Activated naive CD4-positive, alpha-beta T cell treated with anti-CD3 and anti-CD28 coated beads, Interleukin-2, amount 50 U/mL, for 16 hours (primary cell): ENCODE measurements at places on chromosomes 12 and 14.

DNA sequence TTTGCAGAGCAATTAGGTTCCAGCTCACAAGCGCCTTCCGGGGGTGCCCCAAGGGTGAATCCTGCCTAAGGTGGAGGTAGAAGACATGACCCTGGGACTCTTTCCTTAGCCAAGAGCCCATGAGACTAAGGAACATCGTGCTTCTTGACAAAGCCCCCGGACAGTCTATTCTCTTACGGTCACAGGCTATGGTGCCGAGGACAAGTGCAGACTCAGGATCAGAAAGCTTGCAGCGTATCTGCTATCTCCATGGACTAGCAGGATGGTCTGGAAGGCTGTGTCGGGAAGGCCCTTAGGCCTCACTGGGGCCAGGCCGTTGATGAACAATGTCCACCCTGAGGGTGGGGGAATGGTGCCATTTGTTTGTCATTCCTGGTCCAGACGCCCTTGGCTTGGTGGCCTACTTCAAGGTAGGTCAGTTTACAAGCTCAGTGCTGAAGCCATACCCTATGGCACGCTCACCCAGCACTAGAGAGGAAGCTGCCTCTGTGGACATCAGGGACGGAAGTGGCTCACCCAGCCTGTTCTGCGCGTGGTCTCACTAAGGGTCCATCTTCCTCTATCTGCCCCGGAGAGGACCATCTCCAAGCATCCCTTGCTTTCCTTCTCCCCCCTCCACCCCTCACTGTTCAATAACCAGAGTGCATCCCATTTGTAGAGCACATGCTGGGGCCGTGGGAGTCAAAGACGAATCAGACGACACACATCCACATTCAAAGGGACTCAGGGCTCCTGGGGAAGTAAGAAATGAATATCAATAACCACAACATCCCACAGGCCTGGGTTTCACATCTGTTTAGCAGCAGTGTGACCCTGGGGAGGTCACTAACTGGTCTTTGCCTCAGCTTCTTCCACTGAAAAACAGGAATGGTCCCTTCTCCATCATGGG is 45.0 kb upstream of the IQSEC3 start:
- no peak for DNase-seq

- DNase-seq: no peak
Observed at GRCh38 chr14:58776516-58776915, 138.8 kb downstream of the DACT1 start.

- DNase-seq: no peak
Observed at GRCh38 chr14:56206596-56206995, 88.4 kb downstream of the PELI2 start.

GRCh38 chr14:22614240-22614799 is 16.2 kb downstream of the ABHD4 start:
- no peak for DNase-seq

DNA sequence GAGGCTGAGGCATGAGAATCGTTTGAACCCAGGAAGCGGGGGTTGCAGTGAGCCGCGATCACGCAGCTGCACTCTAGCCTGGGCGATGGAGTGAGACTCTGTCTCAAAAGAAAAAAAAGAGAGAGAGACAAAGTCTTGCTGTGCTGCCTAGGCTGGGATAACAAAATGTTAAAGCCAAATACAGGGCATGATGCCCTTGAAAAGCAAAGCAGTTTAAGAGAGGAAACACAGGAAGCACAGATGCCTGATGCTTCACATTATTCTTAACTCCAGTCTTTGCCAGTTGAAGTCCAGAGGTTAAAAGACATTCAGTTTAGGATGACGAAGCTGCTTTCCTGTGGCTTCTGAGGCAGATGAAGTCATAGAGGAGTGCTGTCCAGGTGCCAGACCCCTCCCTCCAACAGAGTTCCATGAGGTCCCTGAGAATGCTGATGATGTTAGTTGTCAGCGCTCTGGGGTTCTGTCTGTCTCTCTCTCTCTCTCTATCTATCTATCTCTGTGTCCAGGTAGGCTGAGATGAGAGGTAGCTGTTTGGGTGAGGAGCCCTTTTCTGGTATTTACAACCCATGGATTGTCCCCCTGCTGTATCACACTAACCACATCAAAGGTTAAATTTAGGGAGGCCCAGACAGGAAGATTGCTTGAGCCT is 4.9 kb upstream of the MRPL52 start:
- no peak for DNase-seq

DNA sequence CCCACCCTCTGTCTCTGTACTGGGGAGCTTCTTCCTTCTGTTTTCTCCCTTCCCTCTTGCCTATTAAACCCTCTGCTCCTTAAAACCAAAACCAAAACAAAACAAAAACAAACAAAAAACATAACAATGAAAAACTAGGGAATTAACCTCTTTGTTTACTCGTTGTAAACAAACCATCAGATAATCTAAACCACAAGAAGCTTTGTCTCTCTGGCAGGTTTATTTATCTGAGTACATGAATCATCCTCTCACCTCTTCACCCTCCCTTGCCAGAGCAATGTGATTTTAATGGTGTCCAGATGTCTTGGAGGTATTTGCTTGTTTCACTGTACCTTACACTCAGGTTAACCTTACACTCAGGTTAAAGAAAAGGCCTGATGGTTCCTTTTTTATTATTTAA is 66.1 kb downstream of the DYRK2 start:
- no peak for DNase-seq

DNA sequence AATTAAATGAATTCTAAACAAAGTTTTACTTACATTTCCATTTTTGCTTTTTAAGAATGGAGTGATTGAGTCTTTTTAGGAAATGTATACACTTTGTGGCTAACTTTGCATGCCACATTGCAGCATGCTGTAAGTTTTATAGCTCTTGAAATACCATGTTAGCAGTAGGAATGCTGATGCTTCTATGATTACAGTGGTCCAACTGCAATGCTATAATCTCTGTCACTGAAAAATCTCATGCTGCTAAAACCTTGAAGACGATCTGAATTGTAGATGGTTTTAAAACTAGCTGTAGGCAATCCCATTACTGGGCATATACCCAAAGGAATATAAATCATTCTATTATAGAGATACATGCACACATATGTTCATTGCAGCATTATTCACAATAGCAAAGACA is 127.6 kb downstream of the WIF1 start:
- no peak for DNase-seq

DNA sequence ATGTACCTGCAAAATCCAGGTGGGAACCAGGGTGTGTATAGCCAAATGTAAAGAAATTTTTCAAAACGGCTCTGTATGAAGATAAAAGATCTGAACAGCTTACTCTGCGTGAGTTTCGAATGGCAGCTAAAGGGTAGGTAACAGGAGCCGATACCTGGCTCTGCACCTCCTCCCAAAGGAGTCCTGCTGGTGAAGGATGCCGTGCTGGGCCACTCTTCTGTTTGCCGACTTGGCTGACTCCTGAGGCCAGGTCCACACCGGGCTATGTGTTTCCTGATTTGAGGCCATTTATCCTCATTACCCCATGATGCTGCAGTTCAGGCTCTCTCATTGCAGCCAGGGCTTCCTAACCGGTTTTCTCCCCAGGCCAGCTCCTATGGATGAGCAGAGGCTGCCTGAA is 244.6 kb downstream of the SLC41A2 start:
- no peak for DNase-seq

- DNase-seq: no peak
Observed at GRCh38 chr12:75888874-75889613, 142.5 kb downstream of the PHLDA1 start.

DNA sequence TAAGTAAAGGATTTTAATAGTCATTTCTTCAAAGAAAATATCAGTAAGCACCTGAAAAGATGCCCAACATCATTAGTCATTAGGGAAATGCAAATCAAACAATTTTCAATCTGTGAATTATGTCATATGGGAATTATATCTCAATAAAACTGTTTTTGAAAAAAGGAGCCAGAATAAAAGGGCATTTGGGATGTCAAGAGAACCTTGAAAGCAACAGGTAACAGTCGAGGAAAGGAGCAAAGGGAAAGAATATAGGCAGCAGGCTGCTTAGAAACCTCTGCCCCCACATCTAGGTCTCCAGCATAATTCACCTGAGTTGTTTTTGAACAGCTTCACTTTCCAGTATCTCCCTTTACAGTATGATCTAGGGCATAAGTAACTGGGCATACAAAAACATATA is 12.2 kb downstream of the RAD9B start:
- no peak for DNase-seq

DNA sequence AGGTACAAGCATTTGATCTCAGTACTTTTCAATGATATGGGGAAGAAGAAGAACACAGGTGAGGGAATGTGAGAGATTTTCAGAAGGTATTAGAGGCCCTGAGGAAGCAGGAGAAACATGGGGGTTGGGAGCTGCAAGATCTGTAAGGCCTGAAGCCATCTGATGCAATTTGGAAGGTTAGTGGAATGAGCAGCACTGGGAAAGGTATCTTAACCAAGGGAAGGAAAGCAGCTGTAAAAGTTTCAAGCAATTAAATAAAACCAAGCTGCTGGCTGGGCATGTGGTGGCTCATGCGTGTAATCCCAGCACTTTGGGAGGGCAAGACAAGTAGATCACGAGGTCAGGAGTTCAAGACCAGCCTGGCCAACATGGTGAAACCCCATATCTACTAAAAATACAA is 104.4 kb upstream of the PARP11 start:
- DNase-seq: no peak

DNA sequence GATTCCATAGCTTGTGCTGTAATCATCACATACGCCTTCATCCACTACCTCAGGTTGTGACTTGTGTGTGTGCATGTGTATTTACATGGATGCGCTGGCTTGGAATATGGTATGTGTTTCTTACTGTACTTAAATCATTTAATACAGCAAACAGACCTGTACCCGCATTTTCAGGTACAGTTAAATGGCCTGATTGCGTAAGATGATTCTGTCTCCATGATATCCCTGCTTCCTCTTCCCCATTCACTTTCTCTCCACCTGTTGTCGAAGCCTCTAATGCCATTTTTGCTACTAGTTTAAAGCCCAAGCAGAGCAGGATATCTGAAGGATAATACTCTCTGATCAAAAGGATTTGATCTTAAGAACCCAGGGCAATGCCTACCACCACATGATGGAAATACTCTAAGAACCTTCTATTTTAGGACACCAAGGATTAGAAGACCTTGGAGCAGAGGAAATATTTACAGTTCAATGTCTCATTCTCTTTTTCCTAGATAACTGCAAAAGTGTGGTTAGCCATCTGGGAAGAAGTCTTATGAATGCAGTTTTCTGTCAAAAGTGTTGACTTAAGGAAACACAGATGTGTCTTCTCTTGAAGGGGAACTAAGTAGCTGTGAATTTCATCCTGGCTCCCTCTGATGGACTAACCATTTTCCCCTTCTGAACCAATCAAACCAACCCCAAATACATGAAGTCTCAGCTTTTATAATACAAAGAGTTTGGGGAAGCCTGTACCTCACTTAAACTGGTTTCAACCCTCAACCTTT is 78.7 kb downstream of the HELB start:
- DNase-seq: no peak

DNA sequence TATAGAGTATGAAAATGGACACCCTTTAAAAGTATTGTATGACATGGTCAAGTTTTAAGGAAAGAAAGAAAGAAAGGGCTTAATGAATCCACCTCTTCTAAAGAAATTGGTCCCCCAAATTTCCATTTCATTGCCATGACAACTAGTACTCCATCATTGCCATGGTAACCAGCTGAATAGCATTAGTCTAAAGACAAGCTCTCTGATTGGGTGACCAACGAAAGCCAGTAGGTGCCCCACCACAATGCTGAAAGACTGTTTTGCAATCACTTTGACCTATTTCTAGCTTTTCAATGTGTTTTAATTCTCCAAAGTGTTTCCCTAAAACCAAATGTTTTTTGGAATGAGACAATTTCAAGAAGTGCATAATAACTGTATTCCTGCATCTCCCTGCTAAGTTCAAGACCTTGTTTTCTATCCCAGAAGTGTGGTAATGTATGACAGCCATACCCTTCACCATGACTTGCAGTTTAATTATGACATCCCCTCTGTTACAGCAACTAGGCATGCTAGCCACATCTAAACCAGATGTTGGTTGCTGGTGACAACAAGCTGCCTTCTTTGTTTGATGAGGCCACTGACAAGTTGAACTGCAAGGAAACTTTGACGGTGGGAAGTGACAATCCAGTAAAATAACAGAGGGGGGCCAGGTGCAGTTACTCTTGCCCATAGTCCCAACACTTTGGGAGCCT is 46.7 kb downstream of the KICS2 start:
- no peak for DNase-seq

DNA sequence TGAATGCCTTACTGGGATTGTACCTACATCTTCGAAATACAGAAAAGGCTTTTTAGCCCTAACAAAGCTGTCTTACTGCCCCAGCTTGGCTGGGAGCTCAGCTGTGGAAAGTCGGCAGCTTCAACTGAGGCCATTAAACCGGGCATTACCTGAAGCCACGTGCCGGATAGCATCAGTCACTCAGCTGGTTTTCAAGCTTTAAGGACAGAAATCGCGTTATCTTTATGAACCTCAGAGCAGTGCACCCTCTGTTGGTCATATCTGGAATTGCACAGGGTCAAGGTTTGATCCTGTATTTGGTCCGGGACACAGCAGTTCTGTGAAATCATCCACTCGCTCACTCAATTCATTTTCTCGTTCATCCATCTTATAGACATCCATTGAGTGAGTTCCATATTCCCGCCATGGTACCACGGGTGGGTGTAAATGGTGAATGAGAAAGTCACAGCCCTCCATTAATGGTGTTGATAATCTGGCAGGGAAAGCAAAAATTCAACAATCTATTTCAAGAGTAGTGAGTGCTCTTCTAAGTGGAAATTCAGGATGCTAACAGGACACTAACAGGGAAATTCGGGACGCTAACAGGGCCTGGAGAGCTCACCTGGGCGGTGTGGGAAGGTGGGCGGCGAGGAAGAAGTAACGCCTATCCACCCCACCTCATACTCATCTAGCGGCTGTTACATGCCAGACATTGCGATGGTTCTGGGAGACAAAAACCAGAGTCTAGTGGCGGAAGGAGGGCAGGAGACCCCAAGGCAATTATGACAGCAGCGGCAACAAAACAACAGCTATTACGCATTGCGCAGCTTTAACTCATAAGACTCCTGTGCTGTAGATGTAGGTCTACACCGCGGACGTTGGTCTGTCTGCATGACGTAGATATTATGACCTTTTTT is 60.6 kb upstream of the TCL1A start:
- DNase-seq: peak; percentile 45

- no peak for DNase-seq
Observed at GRCh38 chr12:28938056-28938455, 211.0 kb upstream of the FAR2 start.
